ENCODE measurements at places on chromosomes 4 and X. TPM values are rescaled to one million over a fixed set of nuclear protein-coding genes. Genes with fewer than 3 reads are reported as not detected.

The MAGEE1 gene
- total RNA-seq = 3.3 TPM

The PPP2R3B gene
- 15.4 TPM for total RNA-seq

The ARHGAP6 gene
- 0.37 TPM for total RNA-seq

The RAB40A gene
- 0.11 TPM for total RNA-seq

The TRIM60 gene
- total RNA-seq = not detected

The DUSP21 gene
- total RNA-seq = not detected

The EMCN gene
- not detected for total RNA-seq

The ADH6 gene
- total RNA-seq = not detected

The DRP2 gene
- total RNA-seq = 0.07 TPM

DNA sequence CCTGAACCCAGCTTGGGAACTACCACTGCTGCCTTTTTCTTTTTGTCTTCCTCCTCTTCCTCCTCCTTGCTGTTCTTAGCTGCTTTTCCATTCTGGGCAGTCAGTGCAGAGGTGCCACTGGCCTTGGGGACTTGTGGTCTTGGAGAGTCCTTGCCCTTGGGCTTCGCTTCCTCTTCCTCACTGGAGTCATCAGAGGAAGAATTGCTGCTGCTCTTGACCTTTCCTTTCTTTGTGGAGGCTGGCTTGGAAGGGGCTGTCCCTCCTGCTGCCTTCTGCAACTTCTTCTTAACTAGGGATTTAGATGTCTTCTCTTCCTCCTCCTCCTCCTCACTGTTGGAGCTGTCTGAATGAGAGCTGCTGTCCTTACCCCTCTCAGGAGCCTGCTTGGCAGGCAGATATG is 53.2 kb downstream of the FAM9B start:
- H3K4me1 ChIP-seq = no peaks in the 10 kb centered on the region
- no peaks in the 10 kb centered on the region for H3K36me3 ChIP-seq
- peaks cover 5% of the 10 kb centered on the region for H3K27me3 ChIP-seq
- H3K4me3 ChIP-seq = no peak overlapping the region

- H3K4me1 ChIP-seq = peaks cover 65% of the 10 kb centered on the region
- no peaks in the 10 kb centered on the region for H3K36me3 ChIP-seq
- no peak for DNase-seq
- no peaks in the 10 kb centered on the region for H3K27me3 ChIP-seq
- H3K27ac ChIP-seq = no peak overlapping the region
Measured at GRCh38 chr4:83238393-83239248, 46.0 kb downstream of the COQ2 start.

- H3K4me1 ChIP-seq = peaks cover 67% of the 10 kb centered on the region
- peak overlapping the region; percentile 93 for H3K27ac ChIP-seq
- no peak for DNase-seq
- peak overlapping the region; percentile 86 for H3K4me3 ChIP-seq
- no peaks in the 10 kb centered on the region for H3K27me3 ChIP-seq
- H3K36me3 ChIP-seq = peaks cover 54% of the 10 kb centered on the region
Measured at GRCh38 chr4:38803833-38804653, 548 bp downstream of the TLR1 start.

DNA sequence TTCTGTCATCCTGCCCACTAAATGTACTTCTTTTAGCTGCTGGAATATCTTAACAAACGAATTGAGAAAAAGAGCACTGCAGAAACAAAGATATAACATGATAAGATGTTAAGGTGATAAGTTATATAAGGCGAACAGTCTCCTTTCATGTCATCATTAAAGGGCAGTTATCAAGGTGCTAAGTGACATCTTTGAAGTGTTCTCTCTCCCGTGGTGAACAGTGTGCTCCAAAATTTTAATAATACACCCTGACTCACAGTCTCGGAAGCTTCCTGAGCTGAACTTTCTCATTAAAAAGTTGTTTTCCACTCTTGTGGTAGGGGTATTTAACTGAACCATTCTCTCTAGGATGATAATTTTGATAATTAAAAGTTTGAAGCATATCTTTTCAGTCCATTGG is 61.6 kb downstream of the PLS3 start:
- DNase-seq = no peak
- H3K27ac ChIP-seq = no peak overlapping the region
- no peaks in the 10 kb centered on the region for H3K4me1 ChIP-seq
- H3K27me3 ChIP-seq = no peaks in the 10 kb centered on the region
- no peaks in the 10 kb centered on the region for H3K36me3 ChIP-seq

GRCh38 chr4:3655485-3655884 is 110.7 kb upstream of the ADRA2C start:
- H3K4me3 ChIP-seq = no peak overlapping the region
- DNase-seq = no peak
- no peak overlapping the region for H3K27ac ChIP-seq
- H3K36me3 ChIP-seq = no peaks in the 10 kb centered on the region

DNA sequence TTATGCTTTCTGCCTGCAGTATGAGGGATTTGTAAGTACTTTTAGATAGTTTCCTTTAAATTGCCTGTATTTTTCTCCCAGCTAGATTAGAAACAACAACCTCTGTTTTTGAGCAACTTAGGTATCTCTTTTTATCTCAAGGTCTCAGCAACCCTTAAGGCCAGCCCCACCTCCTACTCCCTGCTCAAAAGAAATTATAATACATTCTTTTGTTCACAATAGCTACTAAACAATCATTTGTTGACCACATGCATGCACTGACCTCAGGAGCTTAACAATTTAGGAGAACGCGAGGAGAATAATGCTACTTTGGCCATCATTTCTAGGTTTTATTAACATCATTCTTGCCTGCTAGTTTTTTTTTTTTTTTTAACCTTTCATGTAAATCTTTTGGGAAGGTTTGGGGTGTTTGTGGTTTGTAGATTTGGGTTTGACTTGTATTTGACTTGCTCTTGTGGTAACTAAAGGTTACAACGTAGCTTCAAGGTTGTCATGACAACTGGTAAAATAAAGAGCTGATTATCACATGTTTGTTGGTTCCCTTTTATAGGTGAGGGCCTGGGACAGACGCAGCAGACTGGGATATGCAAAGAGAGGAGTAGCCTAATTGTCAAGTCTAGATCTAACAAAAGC is 145.4 kb upstream of the PLAC1 start:
- no peak for DNase-seq
- no peaks in the 10 kb centered on the region for H3K27me3 ChIP-seq
- peak overlapping the region; percentile 75 for H3K27ac ChIP-seq

- H3K4me1 ChIP-seq = peaks cover 46% of the 10 kb centered on the region
- H3K27ac ChIP-seq = peak overlapping the region; percentile 30
- H3K36me3 ChIP-seq = peaks cover 70% of the 10 kb centered on the region
- no peaks in the 10 kb centered on the region for H3K27me3 ChIP-seq
- DNase-seq = no peak
- no peak overlapping the region for H3K4me3 ChIP-seq
Measured at GRCh38 chr4:38842994-38843393, 13.6 kb downstream of the TLR6 start.

- H3K4me3 ChIP-seq = no peak overlapping the region
- peaks cover 7% of the 10 kb centered on the region for H3K27me3 ChIP-seq
- H3K4me1 ChIP-seq = no peaks in the 10 kb centered on the region
- H3K27ac ChIP-seq = no peak overlapping the region
- no peak for DNase-seq
- H3K36me3 ChIP-seq = no peaks in the 10 kb centered on the region
Measured at GRCh38 chr4:68256284-68256683, 10.8 kb upstream of the TMPRSS11B start.

GRCh38 chrX:71619986-71620385 is 1.7 kb upstream of the CXCR3 start:
- H3K36me3 ChIP-seq = peaks cover 4% of the 10 kb centered on the region
- peaks cover 74% of the 10 kb centered on the region for H3K4me1 ChIP-seq
- no peak for DNase-seq
- peak overlapping the region; percentile 50 for H3K27ac ChIP-seq
- no peak overlapping the region for H3K4me3 ChIP-seq
